ENCODE measurements at places on chromosomes 12 and 14. TPM values are rescaled to one million over a fixed set of nuclear protein-coding genes. Genes with fewer than 3 reads are reported as not detected.

The PYGL gene
- 123 TPM for total RNA-seq

The ZFP36L1 gene
- 47.1 TPM for total RNA-seq

The CIDEB gene
- total RNA-seq = 0.36 TPM

The PRMT5 gene
- 56.3 TPM for total RNA-seq

The NFATC4 gene
- total RNA-seq = 101 TPM

The IL23A gene
- total RNA-seq = not detected
